Activated B cell treated with CpG ODN at 0.5 μM for 24 hours (primary cell): ENCODE measurements at places on chromosomes 4 and X.
A peak's percentile ranks its signal among the peaks of the same experiment; 100 is the strongest.

DNA sequence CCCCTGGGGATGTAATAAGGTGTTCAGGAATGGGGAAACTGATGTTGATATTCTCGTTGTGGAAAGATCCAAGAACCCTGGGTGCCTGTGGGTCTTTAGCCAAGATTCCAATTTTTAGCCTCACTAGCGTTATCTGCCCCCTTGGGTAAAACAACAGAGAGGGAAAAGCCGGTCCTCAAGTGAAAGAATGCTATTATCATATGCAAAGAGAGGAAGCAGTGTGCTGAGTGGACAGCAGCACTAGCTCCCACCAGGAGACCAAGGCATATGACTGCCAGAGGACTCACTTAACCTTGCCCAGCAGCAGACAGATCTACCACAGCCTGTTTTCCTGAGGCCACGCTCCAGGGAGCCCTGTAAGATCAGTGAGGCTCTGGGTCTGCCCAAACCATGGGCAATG, 257.9 kb upstream of the CPEB2 start:
- DNase-seq = no peak

DNA sequence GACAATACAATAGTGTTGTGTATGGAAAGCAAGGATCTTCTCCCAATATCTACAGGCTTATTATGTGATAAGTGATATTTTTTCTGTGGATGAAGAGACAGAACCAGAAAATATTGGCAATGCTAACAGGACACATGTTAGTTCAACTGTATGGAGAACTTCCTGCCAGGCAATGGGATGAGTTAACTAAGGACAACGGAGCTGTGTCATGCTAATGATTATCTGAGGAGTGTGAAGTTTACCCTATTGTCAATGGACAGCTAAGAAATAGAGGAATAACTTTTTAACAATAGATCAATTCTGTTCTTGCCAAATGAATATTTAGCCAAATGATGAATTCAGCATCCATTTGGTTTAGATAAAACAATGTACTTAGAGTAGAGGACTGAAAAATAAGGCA, 180.0 kb downstream of the GALNTL6 start:
- DNase-seq = no peak

DNA sequence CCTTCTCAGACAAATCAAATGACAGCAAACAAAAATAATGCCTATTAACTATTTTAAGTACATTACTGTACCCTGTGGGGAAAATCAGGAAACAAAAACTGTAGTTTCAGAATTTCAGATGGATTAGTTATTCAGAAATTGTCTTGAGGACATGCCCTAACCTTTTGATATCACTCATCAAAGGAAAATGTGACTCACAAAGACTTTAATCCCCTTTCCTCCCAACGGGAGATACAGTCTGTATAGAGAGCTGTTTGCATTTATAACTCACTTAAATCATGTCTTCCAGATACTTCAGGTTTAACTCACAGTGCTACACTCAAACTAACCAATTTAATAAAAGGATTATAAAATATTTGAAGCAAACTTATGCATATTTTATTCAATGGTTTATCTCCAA, 304.0 kb downstream of the MAPK10 start:
- DNase-seq = no peak

- DNase-seq = no peak
These were observed 101.6 kb upstream of the OTUD4 start for GRCh38 chr4:145281951-145282350.

GRCh38 chr4:165481053-165481835, 102.4 kb downstream of the CPE start:
- DNase-seq = no peak

DNA sequence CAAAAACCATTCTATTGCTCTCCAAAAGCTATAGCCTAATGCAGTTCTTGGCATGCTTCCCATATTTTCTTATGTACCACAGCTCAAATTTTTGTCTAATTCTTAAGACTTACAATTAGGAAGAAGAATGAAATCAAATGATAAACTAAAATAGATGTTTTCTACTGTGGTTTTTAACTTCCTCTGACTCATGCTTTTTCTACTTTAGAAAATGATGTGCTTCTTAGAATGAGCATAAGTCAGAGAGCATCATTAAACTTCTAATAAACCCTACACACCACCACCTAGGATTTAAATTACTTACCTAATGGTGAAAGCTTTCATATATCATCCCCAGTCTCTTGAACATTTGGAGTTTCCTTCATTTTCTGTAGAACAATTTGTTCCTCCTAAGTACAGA, 217.0 kb upstream of the NDST3 start:
- no peak for DNase-seq

GRCh38 chr4:167021545-167022155, 212.6 kb downstream of the SPOCK3 start:
- DNase-seq = peak; percentile 33

DNA sequence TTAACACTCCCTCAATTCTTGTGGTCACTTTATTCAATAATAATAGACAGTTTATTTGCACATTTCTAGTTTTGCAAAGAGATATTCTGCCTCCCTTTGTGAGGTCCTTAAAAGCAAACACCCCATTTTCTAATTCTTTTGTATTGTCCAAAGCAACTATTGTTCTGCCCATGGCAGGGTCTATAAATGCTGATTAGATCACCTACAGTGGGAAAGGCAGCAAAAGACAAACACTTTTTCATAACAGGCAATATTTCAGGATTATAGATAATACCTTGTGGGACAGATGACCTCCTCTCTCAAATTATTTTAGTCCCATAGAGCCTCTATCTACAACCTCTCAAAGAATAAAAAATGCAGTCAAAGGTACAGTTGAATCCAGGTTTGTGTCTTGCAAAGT, 28.6 kb downstream of the COMMD8 start:
- DNase-seq = no peak

GRCh38 chr4:59597536-59598329, 1602.4 kb upstream of the ADGRL3 start:
- no peak for DNase-seq

DNA sequence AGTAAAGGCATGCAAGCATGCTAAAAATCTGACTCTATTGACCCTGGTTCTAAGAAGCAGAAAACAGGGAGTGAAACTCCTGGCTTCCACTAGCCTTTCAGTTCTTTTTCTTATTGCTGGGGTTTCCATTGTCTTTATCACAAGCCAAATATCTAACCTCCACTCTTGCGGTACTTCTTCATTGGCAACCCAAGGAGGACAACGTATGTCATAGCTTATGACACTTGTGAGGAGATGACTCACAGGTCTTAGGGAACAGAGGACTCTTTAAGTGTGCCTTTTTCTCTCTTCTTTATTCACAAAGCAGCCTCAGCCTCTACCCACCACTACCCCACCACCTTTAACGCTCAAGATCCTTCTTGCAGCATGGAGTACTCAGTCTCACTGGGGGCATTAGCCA, 124.2 kb downstream of the GUCY2F start:
- DNase-seq = no peak

- DNase-seq = no peak
These were observed 8.1 kb upstream of the HSD17B10 start for GRCh38 chrX:53442322-53442631.

DNA sequence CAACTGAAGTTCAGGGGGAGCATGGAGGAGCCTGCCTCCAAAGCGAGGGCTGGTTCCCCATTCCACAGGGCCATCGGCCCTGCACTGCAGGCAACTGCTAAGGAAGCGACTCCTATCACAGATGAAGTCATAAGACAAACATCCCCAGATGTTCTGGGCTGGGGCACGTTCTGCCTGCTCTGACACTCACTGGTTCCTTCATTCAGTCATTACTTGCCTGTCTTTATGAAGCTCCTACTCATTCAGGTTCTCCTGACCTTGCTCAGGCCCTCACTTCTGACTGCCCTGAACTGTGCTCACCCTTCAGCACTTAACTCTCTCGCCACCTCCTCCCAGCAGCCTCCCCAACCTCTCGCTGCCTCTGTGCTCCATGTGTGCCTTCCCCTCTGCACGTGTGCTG, 2.5 kb upstream of the SLC2A9 start:
- no peak for DNase-seq

DNA sequence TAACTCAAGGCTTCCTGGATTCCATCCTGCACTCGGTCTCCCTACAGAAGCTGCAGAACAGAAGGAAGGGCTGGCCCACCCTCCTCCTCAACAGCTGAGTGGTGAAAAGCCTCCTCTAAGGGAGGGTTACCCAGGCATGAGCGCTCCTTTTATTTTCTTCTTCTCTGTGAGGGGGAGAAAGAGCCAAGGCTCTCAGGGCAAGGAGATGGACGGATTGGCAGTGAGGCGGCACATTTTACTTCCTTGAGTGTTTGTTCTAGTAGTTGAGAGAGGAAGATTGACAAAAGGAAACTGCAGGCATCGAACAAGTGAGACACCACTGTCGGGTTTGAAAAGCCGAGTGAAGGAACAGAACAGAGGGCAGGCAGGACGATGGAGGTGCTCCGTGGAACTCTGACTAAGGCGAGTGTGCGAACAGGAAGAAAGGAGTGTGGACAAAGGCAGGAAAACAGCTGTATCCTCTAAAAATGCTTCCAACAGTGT, 38.4 kb upstream of the STS start:
- DNase-seq = no peak

- DNase-seq = no peak
These were observed 1.5 kb upstream of the DDX3X start for GRCh38 chrX:41332408-41333002.

DNA sequence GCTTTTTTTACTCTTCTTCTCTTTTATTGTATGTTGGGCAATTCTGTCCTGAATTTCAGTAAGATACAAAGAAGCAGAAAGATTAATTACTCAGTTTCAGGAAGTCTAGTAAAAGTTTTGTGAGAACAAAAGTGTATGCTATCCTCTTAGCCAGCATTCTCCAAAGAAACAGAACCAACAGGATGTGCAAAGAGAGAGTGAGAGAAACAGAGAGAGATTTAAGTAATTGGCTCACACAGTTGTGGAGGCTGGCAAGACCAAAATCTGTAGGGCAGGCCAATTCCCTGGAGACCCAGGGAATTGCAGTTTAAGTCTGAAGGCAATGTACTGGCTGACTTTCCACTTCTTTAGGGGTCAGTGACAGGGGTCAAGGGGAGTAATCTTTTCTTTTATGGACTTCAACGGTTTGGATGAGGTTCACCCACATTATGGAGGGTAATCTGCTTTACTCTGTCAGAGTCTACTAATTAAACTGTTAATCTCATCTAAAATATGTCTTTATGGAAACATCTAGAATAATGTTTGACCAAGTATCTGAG, 59.2 kb upstream of the SLC39A8 start:
- DNase-seq = no peak

- no peak for DNase-seq
These were observed 804.2 kb upstream of the FRG1 start for GRCh38 chr4:189136462-189136861.

DNA sequence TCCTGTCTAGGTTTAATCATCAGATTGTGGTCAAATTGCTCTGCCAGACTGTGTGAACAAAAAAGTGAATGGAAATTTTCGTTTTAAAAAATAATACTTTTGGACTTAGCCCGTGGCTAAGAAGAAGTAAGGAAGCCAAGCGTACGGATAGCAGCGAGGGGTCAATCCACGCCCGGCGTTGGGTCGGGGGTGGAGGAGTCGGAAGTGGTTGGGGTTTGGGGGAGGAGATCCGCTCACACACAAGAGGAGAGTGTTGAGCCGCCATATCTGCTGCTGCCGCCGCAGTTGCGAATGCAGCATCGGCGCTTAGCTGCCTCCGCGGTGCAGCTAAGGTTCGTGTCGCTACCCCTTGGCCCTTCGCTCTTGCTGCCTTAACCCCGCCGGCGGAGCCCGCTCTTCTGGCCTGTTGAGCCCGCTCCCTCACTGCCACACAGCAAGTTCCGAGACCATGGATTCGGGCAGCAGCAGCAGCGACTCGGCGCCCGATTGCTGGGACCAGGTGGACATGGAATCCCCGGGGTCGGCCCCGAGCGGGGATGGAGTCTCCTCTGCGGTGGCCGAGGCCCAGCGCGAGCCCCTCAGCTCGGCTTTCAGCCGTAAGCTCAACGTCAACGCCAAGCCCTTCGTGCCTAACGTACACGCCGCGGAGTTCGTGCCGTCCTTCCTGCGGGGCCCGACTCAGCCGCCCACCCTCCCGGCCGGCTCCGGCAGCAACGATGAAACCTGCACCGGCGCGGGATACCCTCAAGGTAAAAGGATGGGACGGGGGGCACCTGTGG, at the start of gene GSPT2:
TSS of gene GSPT2 (plus strand) at position 264 of the 779 bp plus-strand sequence. CDS start at position 449, 185 bp downstream.
- DNase-seq = peak; percentile 34

DNA sequence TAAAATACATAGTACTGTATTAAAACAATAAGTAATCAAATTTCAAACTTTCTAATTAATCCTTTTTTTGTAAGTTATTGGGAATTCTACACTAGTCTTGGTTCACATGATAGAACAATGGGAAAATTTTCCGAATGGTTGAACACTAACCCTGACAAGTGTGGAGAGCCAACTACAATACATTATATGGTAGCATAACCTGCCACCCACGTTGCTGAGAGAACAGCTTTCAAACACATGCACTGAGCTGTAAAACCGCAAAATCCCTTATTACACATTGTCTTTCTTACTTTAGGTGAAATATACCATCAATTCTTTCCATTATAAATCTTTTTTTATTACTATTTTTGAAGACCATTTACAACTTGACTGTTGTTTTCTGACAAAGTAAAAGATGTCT, 54.7 kb downstream of the ANAPC10 start:
- DNase-seq = no peak

GRCh38 chr4:169436734-169437133, 166.0 kb upstream of the SH3RF1 start:
- no peak for DNase-seq

DNA sequence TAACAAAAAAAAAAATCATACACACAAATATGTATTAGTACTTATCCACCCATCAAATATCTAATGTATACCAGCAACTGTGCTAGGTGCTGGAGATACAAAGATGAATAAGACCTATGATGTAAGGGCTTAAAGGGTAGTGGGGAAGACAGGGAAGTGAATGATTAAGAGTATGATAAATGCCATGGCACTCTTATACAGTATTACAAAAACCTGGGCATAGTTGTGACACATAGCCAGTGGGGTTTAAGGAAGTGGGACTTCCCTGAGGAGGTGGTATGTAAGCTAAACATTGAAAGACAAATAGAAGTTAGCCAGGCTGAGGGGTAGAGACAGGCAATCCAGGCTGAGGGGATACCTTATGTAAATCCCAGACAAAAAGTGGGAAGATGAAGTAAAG, 23.5 kb downstream of the CHM start:
- no peak for DNase-seq

DNA sequence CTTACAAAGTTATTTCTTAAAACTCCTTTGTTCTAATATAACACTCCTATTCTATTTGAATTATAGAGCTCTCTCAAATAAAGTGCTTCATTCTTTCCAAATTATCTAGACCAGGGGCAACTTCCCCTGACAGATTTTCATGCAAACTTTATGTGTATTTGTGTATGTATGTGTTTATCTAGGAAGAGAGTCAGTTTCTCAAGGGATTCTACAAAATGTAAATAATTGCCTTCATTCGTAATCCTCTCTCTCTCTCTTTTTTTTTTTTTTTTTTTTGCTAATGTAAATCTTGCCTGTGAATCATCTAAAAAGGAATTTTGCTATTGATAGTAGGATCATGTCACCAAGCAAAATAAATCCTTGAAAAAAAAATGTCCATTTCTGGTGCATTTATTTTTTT, 38.9 kb upstream of the RBPJ start:
- no peak for DNase-seq
